Activated CD4-positive, alpha-beta T cell treated with anti-CD3 and anti-CD28 coated beads, Interleukin-2, amount 50 U/mL, for 24 hours (primary cell): ENCODE measurements at places on chromosomes 7 and 10.

- DNase-seq, result no peak
Measured at GRCh38 chr7:79175374-79175773, 278.1 kb downstream of the MAGI2 start.

DNA sequence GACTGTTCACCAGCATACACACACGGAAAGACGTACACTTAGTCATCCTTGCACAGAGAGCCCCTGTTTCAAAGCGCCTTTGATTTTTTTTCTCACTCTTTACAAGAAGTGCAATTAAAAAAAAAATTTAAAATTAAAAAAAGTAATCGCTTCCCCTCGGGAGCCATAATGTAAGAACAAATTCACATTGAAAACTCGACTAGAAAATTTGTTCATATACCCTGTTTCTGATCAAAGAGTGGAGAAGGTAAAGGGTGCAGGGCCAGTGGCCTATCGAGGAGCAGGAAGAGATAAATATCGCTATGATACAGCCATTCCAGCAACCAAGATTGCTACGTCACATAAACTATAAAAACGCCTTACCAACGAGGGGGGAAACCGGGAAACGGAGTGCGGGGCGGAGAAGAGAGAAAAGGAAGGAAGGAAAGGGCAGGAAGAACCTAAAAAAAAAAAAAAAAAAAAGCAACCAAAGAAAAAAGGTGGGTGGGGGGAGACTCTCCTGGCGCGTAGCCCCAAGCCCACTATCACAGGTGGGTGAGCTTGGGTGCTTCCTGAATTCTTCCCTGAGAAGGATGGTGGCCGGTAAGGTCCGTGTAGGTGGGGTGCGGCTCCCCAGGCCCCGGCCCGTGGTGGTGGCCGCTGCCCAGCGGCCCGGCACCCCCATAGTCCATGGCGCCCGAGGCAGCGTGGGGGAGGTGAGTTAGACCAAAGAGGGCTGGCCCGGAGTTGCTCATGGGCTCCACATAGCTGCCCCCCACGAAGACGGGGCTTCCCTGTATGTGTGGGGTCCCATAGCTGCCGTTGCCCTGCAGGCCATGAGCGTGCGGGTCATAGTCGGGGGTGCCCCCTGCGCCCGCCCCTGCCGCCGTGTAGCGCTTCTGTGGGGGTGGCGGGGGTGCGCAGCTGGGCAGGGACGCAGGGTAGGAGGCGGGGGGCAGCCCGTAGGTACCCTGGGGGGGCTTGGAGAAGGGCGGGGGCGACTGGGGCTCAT is 5.2 kb upstream of the HOXA2 start:
- DNase-seq, result no peak

- peak; percentile 36 for DNase-seq
Measured at GRCh38 chr7:25894902-25895791, 256.9 kb upstream of the NFE2L3 start.

DNA sequence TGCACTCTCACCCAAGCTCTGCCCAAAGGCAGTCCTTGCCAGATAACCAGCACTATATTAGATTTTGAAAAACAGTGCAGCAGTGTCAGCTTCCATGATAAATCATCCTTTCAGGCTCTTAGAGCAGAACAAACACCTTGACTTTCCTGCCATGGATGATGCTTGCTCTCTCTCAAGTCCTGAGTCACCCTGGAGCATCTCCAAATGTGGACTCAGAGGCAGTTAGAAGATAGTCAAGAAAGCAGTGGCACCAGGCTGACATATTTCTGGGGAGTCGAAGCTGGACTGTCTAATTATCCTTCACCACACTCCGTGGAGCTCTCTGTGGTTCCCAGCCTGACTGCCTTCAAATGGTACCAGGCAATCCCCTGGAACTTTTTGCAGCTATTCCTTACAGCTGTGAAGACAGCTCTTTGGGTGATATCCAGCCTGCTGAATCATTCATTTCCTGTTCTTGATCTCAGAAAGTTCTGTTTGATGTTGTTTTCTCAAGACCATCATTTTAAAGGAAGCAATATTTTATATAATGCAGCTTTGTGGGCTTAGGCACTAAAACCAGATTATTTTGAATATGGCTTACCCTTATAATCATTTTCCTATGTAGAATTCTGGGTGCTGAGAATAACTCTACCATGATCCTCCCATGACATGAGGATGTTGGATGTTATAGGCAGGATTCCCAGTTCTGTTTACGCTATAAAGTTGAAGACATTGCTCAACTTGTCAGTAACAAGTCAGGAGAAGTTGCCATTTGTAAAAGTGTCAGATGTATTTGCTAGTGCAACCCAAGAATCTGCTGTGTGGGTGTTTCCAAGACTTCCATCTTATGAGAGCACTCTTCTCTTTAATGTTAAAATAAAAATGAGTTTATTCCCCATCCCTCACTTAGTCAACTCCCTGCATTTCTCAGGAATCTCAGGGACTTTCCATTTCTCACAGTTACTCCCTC is 233.8 kb downstream of the C7orf25 start:
- DNase-seq, result no peak

DNA sequence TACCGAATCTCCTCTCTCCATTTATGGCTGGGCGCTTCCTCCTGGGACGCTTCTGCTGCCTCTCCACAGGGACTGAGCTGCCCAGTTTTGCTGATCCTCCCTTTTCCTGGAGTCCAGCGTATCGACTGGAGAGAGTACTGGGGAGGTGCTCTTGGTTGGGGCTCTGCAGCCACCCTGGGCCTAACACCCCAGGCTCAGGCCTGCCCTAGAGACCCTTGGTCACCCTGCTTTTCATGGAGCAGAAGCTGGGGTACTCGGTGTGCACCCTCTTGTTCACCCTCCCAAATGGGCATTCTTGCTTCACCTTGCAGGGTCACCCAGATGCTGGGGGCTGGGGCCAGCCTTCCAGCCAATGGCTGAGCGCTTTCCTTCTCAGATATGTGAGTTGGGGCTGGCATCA is 88.8 kb upstream of the RET start:
- no peak for DNase-seq
